ENCODE measurements at places on chromosomes 13 and 19. TPM values are rescaled to one million over a fixed set of nuclear protein-coding genes. Genes with fewer than 3 reads are reported as not detected.
A peak's percentile ranks its signal among the peaks of the same experiment; 100 is the strongest.

- DNase-seq = no peak
Observed at GRCh38 chr13:32390048-32390447, 37.9 kb downstream of the N4BP2L1 start.

GRCh38 chr13:112062571-112063570 lies 4.1 kb upstream of the SOX1 start:
- DNase-seq = no peak

GRCh38 chr19:16371540-16371986 lies 46.9 kb downstream of the KLF2 start:
- peak; percentile 58 for DNase-seq

GRCh38 chr13:41956272-41956671 lies 4.6 kb downstream of the VWA8 start:
- DNase-seq = no peak

DNA sequence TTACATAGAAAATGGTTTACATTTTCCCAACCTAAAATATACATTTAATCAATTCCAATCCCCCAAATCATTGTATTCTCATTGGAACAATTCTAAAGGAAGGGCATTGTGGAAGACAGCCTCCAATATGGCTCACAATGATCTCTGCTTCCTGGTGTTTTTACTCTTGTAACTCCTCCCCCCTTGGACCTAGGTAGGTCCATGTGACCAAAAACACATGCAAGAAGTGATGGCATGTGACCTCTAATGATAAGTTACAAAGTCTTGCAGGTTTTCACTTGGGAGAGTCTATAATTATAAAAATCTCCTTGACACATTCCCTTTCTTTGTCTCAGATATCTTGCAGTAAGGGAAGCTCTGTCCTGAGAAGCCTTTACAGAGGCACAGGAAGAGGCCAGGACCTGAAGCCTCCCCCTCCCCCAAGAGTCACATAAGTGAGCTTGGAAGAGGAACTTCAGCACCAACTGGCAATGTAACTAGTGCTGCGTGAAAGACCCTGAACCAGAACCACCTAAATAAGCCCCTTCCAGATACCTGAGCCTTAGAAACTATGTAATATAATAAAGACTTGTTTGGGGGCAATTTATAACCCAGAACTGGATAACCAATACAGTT lies 816.2 kb upstream of the ATXN8OS start:
- no peak for DNase-seq

GRCh38 chr19:13959141-13959961 lies 7.0 kb downstream of the DCAF15 start:
- DNase-seq = no peak

- no peak for DNase-seq
Observed at GRCh38 chr19:29337029-29337428, 124.1 kb upstream of the UQCRFS1 start.

DNA sequence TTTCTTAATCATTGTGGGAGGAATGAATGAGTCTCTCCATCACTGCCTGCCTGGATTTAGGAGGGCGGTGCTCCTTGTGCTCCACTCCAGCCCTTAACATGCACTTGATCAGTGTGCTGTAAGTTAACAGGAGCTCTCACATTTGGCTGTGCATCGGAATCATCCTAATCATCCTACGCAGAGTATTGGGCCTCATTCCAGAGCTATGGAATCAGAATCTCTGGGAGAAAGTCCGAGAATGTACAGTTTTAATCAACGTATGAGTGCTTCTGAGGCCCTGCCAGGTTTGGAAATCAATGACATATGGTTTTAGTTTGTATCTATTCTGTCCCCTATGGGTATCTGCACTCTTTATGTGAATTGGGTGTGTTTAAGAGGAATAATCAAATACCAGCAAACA lies 34.9 kb upstream of the DCLK1 start:
- no peak for DNase-seq

DNA sequence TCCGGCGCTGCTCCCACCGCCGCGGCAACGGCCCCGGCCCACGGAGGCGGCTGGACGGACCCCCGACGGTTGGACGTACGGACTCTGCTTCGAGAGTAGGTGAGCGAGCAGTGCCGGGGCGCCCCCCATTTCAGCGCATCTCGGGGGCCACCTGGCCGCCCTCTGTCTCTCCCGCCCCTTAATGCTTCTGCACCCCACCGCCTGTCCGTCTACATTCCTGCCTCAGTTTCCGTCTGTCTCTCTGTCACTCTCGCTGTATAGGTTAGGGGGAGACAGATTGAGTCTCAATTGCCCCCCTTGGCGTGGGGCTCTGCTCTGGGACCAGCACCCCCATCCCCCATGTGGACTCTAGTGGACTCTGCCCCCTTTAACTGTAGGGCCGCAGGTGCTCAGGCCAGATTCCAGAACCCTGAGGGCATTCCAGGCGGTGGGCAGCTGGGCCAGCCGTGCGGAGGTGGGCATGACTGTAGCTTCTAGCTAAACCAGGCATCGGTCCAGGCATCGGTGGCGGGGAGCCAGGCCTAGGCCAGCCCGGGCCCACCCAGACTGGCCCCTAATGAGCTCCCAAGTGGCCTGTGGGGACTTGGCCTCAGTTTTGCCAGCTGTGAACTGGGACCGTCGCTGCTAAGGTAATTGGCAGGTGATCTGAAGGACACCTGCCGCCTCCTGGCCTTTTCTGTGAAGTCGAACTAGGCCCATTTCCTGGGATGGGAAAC lies 373 bp downstream of the TNFAIP8L1 start:
- DNase-seq = no peak

- no peak for DNase-seq
Observed at GRCh38 chr13:32080328-32080744, 48.8 kb downstream of the FRY start.

- no peak for DNase-seq
Observed at GRCh38 chr19:55358943-55359908, 3.8 kb downstream of the GARIN5B start.

DNA sequence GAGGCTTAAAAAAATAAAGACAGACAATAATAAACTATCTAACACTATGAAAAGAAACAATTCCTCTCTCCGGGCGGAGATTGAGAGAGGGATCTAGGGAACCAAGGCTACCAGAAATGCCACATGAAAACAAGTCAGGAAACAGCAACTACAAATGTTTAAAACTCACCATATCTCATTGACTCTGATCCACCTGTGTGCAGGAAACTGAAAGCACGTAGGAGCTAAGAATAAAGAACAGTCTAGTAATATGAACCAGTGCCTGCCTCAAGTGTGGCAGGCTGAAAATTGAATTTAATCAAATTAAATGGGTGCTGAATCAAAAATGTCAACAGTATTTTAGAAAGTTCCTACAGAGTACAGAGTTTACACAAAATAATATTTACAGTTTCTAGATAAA lies 1701.0 kb downstream of the SLITRK5 start:
- no peak for DNase-seq

GRCh38 chr13:27201661-27202060 lies 30.1 kb upstream of the USP12 start:
- DNase-seq = no peak

DNA sequence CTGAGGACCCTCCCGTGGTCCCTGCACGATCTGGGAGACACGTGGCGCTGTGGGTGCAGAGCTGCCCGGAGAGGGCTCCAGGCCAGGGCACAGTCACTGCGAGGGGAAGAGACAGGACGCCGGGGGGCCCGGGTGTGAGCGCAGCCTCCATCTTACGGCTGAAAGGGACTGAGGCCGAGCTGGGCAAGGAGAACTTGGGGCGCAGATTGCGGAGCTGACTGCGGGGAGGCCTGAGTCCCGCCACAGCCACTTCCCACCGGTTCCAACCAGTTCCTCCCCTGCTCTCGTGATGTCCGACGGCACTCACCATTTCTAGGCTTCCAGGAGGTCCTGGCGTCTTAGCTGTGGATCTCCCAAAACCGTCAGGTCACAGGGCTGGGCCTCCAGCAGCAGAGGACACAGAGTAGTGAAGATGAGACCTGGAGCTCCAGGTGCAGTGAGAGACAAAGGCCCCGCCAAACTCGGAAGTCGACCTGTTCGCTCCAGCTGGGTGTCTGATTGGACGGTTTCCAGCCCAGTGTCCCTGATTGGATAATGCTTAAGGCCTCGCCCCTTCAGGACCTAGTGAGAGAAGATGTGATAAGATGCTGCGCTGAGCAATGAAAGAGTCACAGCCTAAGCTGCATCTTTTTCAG lies 4.8 kb upstream of the ZNF253 start:
- no peak for DNase-seq

- DNase-seq = no peak
Observed at GRCh38 chr13:37884026-37884425, 14.5 kb upstream of the TRPC4 start.

- no peak for DNase-seq
Observed at GRCh38 chr19:46746281-46747057, at the start of gene STRN4. TSS of gene STRN4 (minus strand) at chr19:46746450. CDS start at chr19:46746430, 20 bp downstream.

- DNase-seq = no peak
Observed at GRCh38 chr19:30227012-30227621, 145.1 kb upstream of the ZNF536 start.

GRCh38 chr19:16012552-16012951 lies 63.7 kb upstream of the TPM4 start:
- DNase-seq = peak; percentile 41

The SRRM5 gene
- 0.27 TPM for total RNA-seq

The PLIN4 gene
- total RNA-seq = not detected

The EDNRB gene
- total RNA-seq = 0.12 TPM

The PGLYRP2 gene
- total RNA-seq = not detected

The KCNJ14 gene
- 0.90 TPM for total RNA-seq

The ZNF43 gene
- 7.9 TPM for total RNA-seq

The ALG5 gene
- 33.7 TPM for total RNA-seq

Measured in chondrocyte (in vitro differentiated cells).